ENCODE measurements at places on chromosomes 12 and 14.

- no peak within 1 kb of the TSS for H3K4me3 ChIP-seq
- no peak for DNase-seq
- no peaks in the 10 kb centered on the region for H3K36me3 ChIP-seq
- H3K4me1 ChIP-seq = peaks cover 12% of the 10 kb centered on the region
- no peaks in the 10 kb centered on the region for H3K27me3 ChIP-seq
These were observed at the start of gene MIA2 for GRCh38 chr14:39233680-39234326. Gene MIA2, plus strand, starts transcription at chr14:39233915. Its CDS starts 200 bp downstream, at chr14:39234115.

DNA sequence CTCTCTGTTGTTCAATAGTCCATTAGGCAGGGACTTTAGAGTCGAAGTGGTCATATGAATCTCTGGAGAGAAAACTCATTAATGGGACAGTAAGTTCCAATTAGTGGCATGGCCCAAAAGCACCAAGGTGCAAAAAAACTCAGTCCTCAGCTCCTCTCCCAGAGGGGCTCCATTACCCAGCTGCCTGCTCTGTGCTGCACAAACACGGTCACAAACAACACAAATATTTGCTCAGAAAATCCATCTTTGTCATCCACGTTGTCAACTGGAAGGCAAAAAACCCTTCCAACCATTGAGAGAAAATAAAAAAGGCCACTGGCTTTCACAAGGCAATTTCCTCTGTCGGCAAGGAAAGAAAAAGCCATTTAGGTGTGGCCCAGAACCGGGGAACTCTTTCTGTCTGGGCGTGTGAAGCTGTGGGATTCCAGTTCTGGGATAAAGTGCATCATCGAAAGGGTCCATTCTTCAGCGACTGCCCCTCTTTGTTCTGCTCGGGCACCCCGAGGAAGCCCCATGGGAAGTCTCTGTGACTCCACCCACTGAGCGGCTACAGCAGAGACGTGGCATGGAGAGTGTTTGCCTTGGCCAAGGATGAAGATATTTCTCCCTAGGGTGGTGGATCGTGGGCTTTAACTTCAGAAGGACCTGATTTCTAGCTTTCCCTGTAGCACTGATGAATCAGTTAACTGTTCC lies 137.6 kb downstream of the VRK1 start:
- H3K27ac ChIP-seq = no peak overlapping the region
- no peaks in the 10 kb centered on the region for H3K27me3 ChIP-seq
- H3K4me3 ChIP-seq = no peak overlapping the region
- H3K36me3 ChIP-seq = no peaks in the 10 kb centered on the region
- H3K4me1 ChIP-seq = no peaks in the 10 kb centered on the region

GRCh38 chr12:51512438-51512837 lies 78.6 kb upstream of the SCN8A start:
- DNase-seq = no peak
- H3K36me3 ChIP-seq = no peaks in the 10 kb centered on the region
- H3K4me3 ChIP-seq = no peak overlapping the region
- no peak overlapping the region for H3K27ac ChIP-seq
- H3K4me1 ChIP-seq = no peaks in the 10 kb centered on the region

- DNase-seq = no peak
- H3K4me3 ChIP-seq = no peak overlapping the region
- H3K4me1 ChIP-seq = peaks cover 16% of the 10 kb centered on the region
- no peaks in the 10 kb centered on the region for H3K36me3 ChIP-seq
These were observed 4.5 kb upstream of the SRSF9 start for GRCh38 chr12:120473807-120474615.

- H3K36me3 ChIP-seq = no peaks in the 10 kb centered on the region
- H3K4me1 ChIP-seq = peaks cover 8% of the 10 kb centered on the region
- no peak overlapping the region for H3K4me3 ChIP-seq
- DNase-seq = no peak
- H3K27me3 ChIP-seq = no peaks in the 10 kb centered on the region
These were observed 13.3 kb downstream of the AKT1 start for GRCh38 chr14:104782086-104782807.

DNA sequence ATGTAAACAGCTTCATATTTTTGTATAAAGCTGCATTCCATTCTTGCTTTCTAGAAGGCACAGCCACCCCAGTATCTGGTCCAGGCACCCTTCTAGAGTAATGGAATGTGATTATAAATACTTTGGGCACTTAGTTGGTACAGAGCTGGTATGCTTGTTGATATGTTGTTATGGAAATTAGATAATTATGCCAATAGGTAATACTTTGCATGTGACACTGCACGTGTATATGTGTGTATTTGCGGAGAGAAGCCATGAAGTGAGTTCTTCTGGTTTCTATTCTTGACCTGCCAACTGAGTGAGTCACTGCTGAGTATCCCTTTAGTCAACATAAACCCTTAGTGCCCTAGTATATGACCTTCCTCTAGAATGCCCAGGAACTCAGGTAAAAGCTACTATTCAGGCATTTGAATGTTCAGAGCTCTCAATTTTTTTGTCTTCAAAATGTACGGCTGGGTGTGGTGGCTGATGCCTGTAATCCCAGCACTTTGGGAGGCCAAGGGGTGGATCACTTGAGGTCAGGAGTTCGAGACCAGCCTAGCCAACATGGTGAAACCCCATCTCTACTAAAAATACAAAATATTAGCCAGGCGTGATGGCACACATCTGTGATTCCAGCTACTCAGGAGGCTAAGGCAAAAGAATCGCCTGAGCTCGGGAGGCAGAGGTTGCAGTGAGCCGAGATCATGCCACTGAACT lies 6.2 kb upstream of the TCP11L2 start:
- no peak overlapping the region for H3K4me3 ChIP-seq
- peaks cover 15% of the 10 kb centered on the region for H3K4me1 ChIP-seq
- H3K27me3 ChIP-seq = no peaks in the 10 kb centered on the region
- H3K27ac ChIP-seq = no peak overlapping the region

DNA sequence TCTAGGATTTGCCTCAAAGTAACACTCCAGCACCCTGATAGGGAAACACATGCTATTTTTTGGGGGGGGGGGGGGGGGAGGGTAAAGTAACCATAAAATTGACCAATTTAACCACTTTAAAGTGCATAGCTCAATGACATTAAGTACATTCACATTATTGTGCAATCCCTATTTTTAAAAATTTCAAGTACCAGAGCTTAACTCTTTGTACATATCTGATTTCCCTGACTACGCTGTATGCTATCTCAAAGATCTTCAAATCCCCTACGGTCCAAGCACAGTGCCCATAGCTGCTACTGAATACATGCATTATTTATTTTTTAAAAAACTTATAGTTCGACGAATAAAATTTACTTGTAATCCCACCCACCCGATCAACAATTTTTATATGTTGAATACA lies 63.0 kb downstream of the BCL2L14 start:
- no peak for DNase-seq
- H3K36me3 ChIP-seq = no peaks in the 10 kb centered on the region
- H3K4me3 ChIP-seq = no peak overlapping the region

DNA sequence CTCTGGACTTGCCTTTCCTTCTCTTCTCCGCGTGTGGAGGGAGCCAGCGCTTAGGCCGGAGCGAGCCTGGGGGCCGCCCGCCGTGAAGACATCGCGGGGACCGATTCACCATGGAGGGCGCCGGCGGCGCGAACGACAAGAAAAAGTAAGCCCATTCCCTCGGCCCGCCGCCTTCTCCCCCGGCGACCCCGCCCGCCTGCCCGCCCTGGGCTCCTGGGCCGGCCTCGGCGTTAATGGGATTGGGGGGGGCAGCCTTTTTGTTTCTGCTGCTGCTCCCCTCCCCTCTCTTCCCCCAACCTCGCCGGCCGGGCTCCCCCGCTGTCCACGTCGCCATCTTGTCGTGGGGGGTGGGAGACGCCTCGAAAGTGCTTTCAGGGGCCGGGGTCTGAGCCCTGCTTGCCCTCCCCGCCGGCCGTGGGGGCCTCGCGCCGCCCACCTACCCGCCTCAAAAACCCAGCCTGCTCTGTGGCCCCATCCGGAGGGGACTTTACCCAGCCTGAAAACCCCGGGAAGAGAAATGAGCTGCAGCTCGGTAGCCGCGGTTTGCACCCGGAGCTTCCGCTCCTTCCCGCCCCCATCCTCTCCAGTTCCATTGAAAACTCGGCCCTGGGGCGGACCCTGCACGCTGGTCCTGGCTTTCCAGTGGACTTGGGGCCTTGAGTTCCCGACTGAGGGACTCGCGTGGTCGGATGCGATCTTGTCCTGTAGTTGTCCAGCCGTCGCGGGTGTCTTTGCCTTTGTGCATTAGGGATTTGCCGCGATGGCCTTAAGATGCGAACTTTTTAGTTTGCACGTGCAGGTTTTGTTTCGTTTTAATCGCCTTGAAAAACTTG lies 598 bp downstream of the HIF1A start:
- H3K27ac ChIP-seq = peak overlapping the region; percentile 82
- peak overlapping the region; percentile 82 for H3K4me3 ChIP-seq
- DNase-seq = peak; percentile 58
- H3K4me1 ChIP-seq = peaks cover 48% of the 10 kb centered on the region
- no peaks in the 10 kb centered on the region for H3K27me3 ChIP-seq
- no peaks in the 10 kb centered on the region for H3K36me3 ChIP-seq

- DNase-seq = no peak
- H3K27ac ChIP-seq = no peak overlapping the region
- no peaks in the 10 kb centered on the region for H3K27me3 ChIP-seq
These were observed 134.1 kb downstream of the GPHN start for GRCh38 chr14:66641861-66642635.

- H3K4me3 ChIP-seq = no peak overlapping the region
- H3K27me3 ChIP-seq = no peaks in the 10 kb centered on the region
- no peak for DNase-seq
- H3K4me1 ChIP-seq = no peaks in the 10 kb centered on the region
These were observed 9.9 kb downstream of the SDS start for GRCh38 chr12:113393749-113394148.

DNA sequence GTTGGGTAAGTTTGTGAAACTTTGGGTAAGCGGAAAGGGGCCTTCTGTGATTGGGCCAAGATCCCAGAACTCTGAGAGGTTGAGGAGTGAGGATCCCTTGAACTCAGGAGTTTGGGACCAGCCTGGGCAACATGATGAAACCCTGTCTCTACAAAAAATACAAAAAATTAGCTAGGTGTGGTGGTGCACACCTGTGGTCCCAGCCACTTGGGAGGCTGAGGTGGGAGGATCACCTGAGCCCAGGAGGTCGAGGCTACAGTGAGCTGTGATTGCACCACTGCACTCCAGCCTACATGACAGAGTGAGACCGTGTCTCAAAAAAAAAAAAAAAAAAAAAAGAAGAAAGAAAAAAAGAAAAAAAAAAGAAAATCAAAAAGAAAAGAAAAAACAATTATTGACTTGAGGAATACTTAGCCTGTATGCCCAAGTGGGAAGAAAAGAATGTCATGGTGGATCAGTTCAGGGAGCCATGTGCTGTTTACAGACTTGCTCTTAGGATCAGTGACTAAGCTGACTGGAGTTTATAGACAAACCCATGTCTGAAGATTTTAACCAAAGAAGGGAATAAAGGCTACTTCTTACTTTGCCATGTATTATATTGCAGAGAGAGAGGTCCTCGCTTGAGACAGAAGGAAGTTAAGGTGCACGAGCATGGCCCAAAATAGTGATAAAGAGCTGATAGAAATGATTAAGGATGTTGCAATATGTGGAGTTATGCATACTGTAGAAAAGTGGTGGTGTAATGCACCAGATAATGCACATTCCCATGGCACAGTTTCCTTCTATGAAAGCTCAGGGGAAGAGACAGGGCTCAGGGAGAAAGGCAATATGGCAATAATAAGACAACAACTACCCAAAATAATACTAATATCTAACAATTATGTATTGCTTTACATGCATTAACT lies 881 bp downstream of the HSD17B6 start:
- H3K4me1 ChIP-seq = no peaks in the 10 kb centered on the region
- no peaks in the 10 kb centered on the region for H3K36me3 ChIP-seq
- DNase-seq = no peak
- no peak overlapping the region for H3K27ac ChIP-seq
- no peaks in the 10 kb centered on the region for H3K27me3 ChIP-seq
- H3K4me3 ChIP-seq = no peak overlapping the region

DNA sequence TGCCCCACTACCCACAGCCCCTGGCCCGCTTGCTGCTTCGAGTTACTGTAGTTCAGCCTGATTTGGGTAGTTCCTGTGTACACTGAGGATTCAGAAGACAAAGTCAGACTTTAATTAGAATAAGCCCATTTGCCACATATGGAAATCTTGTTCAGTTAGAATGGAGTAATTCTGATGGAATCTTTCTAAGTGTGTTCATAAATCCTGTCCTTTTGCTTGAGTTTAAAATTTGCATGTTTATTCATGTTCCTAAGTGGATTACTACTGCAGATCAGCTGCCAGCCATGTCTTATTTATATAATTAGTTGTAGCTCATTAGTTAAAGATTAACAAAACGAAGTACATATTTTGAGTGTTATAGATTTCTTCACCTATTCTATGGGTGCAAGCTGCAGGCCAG lies 504.5 kb downstream of the PCNX1 start:
- no peak for DNase-seq
- H3K36me3 ChIP-seq = no peaks in the 10 kb centered on the region
- no peaks in the 10 kb centered on the region for H3K4me1 ChIP-seq

Measured in CD8-positive, alpha-beta memory T cell (primary cell).